ENCODE measurements at places on chromosomes 7 and 10.

- DNase-seq = no peak
Observed at GRCh38 chr7:70698219-70698832, 433.6 kb upstream of the GALNT17 start.

- DNase-seq = no peak
Observed at GRCh38 chr7:158430308-158431034, 157.2 kb downstream of the PTPRN2 start.

DNA sequence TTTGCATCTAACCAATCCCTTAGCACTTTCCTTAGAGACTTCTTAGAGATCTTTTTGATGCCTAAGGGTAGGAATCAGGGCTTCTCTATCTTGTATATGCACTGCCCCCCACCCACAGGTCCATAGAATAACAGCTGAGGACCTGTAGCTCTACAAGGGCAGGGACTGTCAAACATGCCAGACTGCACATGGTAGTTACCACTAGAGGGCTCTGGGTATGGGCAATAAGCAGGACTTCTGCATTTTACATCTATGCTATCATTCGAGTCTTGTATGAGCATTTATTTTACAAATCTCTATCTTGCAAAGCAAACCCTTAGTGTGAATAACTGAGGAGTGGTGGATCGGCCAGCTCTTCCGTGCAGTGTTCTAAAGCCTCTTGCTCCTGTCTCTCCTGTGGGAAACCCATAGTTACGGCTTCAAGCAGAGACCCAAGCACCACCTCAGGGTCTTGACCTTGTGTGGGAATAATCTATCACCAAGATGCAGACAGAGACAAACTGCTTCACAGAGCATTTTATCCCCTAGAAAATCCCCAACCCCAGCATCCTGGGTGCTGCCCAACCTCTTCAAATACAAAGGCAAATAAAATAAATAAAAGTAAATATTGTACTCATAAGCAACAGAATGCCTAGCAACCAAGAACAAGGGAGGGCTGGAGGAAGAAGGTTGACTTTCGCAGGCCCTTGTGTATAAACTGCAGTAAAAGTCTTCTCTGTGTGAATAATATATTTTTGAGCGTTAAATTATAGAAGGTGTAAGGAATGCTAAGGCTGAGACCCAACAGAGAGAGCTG is 219.3 kb downstream of the WDR11 start:
- no peak for DNase-seq

DNA sequence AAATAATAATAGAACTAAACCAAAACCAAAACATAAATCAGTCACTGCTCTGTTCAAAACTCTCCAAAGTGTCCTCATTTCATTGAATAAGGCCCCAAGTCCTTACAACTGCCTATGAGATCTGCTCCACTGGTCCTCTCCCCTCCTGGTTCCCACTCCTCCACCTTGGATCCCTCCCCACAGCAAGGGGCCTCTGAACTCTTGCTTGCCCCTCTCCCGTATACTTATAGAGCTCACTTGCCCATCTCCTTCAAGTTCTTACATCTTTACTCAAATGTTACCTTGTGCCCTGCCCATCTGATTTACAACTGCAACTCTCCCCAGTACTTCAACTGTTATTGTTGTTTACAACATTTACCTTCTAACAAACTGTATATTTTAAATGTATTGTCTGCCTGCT is 819 bp downstream of the POLD2 start:
- no peak for DNase-seq

GRCh38 chr7:36400036-36400435 is 10.4 kb downstream of the ANLN start:
- DNase-seq = no peak

DNA sequence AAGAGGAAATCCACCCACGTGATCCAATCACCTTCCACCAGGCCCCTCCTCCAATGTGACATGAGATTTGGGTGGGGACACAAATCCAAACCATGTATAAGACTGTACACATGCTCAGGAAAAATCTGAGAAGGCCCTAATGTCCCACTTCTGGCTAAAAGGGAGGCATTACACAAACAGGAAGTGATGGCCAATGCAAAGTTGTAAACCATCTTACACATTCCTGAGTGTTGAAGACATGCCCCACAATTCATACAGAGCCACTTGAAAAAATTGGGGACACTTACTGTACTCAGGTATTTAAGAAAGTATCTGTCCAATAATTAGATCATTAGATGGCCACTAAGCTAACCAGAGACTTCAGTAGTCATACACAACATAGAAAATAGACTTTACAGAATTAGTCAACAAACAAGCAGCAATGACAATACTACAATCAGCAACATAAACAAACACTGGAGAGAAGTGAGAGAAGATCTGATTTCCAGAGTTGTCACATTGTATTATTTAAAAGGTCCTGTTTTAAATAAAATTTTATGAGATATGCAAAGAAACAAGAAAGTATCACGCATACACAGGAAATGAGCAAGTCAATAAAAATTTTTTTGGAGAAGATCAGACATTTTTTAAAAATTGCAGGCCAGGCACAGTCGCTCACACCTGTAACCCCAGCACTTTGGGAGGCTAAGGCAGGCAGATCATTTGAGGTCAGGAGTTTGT is 143.3 kb downstream of the DGKI start:
- DNase-seq = no peak

GRCh38 chr7:85565276-85565675 is 378.4 kb upstream of the SEMA3D start:
- no peak for DNase-seq

GRCh38 chr10:124251317-124252065 is 158.1 kb upstream of the CHST15 start:
- DNase-seq = no peak

DNA sequence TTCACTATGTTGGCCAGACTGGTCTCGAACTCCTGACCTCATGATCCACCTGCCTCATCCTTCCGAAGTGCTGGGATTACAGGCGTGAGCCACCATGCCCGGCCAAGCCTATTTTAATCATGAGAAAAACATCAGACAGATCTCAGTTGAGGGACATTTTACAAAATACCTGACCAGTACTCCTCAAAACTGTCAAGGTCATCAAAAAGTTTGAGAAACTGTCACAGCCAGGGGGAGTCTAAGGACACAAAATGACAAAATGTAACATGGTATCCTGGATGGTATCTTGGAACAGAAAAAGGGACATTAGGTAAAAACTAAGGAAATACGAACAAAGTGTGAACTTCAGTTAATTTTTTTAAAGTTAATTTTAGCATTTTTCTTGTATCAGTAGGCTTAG is 219.8 kb upstream of the PPP1R3A start:
- no peak for DNase-seq

GRCh38 chr7:69173341-69173740 is 424.9 kb upstream of the AUTS2 start:
- no peak for DNase-seq

GRCh38 chr7:90706072-90706716 is 110.1 kb downstream of the CDK14 start:
- no peak for DNase-seq

GRCh38 chr10:21515361-21516241 is 9.9 kb downstream of the SKIDA1 start:
- DNase-seq = no peak

GRCh38 chr7:82714883-82715282 is 271.3 kb upstream of the CACNA2D1 start:
- DNase-seq = no peak

DNA sequence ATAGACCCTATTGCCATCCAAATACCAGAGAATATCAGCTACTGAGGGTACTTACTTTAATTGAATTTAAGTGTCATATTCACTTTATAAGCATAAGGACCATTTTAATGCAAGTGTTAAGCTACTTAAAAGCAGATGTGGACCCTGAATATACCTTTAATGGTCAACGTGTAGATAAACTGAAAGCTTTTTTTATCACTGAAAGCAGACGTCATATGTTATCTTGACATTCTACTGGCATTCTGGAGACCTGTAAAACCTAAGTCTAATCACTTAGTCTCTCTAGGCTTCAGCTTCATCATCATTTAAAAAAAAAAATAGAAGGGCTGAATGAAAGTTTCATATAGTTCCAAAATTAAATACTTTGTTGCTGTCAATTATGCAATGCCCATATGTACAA is 116.5 kb downstream of the ELAPOR2 start:
- DNase-seq = no peak

GRCh38 chr7:106010866-106011265 is 47.8 kb downstream of the CDHR3 start:
- DNase-seq = no peak

- DNase-seq = no peak
Observed at GRCh38 chr10:124384172-124384571, 34.6 kb downstream of the OAT start.

DNA sequence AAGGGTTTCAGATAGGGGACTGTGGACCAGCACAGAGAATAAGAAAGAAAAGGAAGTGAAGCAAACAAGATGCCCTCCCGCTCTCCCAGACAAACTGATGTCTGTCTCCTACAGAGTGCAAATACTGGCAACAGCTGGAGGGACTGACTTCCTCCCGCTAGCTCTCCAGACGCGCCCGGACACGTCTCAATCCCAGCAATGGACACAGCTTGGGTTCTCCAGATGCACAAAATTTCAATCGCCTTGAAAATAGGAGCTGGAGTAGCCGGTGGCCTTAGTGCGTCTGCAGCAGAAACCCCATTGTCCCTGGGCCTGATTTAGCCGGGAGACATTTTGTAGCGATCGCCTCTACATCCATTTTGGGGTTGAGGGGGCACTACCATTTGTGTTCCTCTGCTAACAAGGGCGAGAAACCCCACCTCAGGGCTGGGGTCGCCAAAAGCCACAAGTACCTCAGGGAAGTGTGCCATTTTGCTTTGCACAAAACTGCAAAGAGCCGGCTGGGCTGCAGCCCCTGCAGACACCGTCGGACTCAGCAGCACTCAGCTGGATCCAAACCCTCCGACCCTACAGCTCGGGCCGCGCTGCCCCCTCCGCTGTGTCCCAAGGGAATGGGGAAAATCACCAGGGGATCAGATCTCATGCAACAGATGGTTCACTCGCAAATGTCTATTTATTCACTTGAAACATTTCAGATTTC is 5.9 kb downstream of the CPA2 start:
- no peak for DNase-seq

- no peak for DNase-seq
Observed at GRCh38 chr10:123974406-123974805, 82.8 kb upstream of the CPXM2 start.

GRCh38 chr7:103499976-103500375 is 54.0 kb upstream of the SLC26A5 start:
- no peak for DNase-seq

- DNase-seq = no peak
Observed at GRCh38 chr7:16891874-16892643, 10.3 kb upstream of the AGR3 start.

GRCh38 chr10:26739071-26739631 is 41.6 kb downstream of the PDSS1 start:
- no peak for DNase-seq

- no peak for DNase-seq
Observed at GRCh38 chr10:118116715-118117449, 70.1 kb upstream of the RAB11FIP2 start.

GRCh38 chr10:4001811-4002210 is 216.8 kb upstream of the KLF6 start:
- no peak for DNase-seq

GRCh38 chr7:100166317-100166940 is 2.0 kb downstream of the GAL3ST4 start:
- DNase-seq = no peak

DNA sequence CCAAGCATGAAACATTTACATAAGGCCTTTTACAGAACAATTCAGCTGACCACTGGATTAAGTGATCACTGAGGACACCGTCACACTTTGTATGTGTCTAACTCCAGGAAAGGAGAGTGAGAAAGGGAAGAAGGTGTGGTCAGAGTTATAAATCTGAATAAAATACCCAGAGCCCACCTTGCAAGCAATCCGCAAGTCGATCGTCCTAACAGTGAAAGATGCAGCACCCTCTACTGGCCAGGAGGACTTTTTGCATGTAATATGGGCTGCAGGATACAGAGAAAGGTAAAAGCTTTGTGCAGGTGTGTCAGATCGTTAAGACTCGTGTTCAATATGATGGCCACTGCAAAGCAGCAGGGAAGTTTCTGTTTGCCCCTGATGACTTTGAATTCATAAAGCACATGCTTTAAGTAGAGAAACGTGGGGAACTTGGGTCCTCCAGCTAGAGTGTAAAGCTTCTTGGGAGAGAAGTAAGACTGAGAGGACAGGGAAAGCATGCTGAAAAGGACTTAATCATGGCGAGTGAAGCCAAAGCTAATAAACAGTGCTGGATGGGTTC is 68.5 kb upstream of the BMPER start:
- no peak for DNase-seq

- no peak for DNase-seq
Observed at GRCh38 chr7:82209179-82209747, 234.3 kb downstream of the CACNA2D1 start.

DNA sequence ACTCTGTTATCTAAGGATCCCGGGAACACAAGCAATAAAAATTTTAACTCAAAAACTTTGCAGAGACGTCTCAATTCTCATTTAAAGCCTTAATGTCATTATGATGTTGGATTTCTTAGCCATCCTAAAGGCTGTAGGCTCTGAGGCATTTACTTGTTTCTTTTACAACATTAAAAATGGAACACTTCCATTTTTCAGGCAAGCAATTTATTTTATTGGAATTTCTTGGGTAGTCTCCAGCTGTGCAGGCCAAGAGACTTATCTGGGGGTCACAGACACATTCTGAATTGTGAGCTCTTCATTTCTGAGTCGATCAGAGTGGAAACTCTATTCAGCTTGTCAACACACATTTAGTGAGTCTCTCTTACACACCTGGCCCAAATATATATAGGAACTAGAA is 48.0 kb upstream of the KIF5B start:
- no peak for DNase-seq

GRCh38 chr7:95718577-95719410 is 53.6 kb upstream of the DYNC1I1 start:
- no peak for DNase-seq

GRCh38 chr10:104501864-104502579 is 139.1 kb upstream of the SORCS3 start:
- DNase-seq = no peak

GRCh38 chr7:19752020-19752419 is 21.4 kb downstream of the TMEM196 start:
- DNase-seq = no peak

DNA sequence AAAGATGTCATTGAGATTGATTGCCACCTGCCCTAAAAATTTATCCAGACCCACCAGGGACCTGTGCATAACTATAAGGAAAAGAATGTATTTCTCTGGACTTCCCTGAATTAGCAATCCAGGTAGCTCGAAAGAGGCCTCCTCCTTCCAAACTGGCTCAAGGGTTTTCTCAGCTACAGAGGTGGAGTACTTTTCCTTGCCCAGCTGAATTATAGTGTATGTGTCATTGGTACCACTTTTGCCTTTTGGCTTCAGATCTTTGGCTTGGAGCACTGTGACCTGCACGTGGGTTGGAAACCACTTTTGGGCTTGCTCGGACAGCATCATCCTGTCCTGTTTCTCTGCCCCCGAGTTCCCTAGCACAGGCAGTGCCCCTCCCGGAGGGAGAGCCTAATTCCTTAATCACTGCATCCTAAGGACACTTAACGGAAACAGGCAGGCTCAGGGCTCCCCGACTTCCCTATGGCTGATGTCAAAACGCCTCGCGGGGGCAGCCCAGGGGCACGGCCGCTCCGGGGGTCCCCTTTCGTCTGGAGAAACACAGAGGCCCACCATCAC is 825 bp downstream of the RAB11FIP2 start:
- no peak for DNase-seq

- no peak for DNase-seq
Observed at GRCh38 chr10:117662751-117663540, 120.4 kb downstream of the EMX2 start.

- no peak for DNase-seq
Observed at GRCh38 chr10:129771991-129772431, 192.1 kb downstream of the EBF3 start.

All from stimulated activated CD4-positive, alpha-beta T cell treated with anti-CD3 and anti-CD28 coated beads, Interleukin-2, amount 100 ng/mL, for 4 hours (primary cell).